T follicular helper cell (primary cell): ENCODE measurements at places on chromosomes 7 and 10.

- no peak for DNase-seq
These were observed 63.4 kb downstream of the CRPPA start for GRCh38 chr7:16357921-16358320.

GRCh38 chr7:84666651-84667050 lies 472.1 kb upstream of the SEMA3A start:
- DNase-seq, result no peak

DNA sequence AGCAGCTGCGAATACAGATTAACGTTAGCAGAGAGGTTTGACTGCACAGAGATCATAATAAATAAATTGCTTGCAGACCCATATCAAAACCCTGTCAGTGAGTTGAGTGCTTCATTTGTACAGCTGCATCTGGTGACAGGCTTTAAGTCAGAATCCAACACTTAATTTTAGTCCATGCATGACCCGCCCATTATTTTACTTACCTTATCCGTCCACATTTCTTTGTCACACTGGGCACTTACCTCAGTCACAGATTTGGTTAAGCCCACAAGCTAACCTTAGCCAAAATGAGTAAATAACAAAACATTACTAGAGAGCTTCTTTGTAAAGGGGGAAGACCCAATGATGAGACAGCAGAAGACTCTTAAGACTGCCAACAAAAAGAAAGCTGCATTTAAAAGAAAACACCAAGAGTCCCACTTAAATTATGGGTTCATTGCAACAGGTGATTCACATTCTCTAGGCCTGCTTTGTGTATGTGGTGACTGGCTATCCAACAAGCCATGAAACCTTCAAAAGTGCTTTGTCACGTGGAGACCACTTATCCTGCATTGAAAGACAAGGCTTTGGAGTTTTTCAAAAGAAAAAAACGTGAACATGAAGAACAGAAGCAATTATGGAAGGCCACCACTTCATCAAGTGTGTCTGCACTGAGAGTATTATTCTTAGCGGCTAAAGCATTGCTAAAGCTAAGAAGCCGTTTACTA lies 32.2 kb downstream of the PHTF2 start:
- DNase-seq, result no peak

GRCh38 chr10:60508037-60508436 lies 118.4 kb upstream of the ANK3 start:
- DNase-seq, result no peak

- peak; percentile 4 for DNase-seq
These were observed 459 bp downstream of the CYCS start for GRCh38 chr7:25124465-25125136.

DNA sequence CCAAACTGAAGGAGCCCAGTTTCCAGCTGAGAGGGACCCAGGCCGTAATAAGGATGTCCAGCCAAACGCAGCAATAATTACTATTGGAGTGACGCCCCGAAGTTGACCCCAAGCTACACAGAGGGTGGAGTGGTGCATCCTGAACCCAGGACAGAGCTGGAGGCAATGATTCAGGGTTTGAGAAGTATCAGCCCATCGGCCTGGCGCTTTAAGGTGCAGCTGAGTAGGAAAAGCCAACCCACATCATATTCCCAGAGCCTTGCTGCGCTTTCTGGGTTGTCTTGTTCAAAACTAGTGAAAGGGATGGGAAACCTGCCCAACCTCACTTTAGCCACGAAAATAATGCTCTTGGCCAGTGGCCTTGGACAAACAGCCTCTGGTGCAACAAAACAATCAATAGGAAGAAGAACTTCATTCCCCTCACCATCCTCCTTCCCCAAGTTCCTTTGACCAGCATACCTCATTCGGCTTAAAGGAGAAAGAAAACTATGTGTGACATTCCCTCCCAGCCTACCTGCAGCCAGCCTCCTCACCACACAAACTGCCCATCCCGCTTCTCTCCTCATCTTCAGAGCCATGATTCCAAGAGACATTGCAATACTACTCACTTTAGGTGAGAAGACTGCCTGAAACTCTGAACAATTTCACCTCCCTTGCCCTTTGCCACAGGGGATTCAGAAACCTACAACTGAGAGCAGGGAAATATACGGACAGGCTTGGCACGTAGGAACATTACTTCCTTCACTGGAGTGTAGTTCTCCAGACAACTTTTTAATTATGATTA lies 217.2 kb upstream of the MKLN1 start:
- no peak for DNase-seq

DNA sequence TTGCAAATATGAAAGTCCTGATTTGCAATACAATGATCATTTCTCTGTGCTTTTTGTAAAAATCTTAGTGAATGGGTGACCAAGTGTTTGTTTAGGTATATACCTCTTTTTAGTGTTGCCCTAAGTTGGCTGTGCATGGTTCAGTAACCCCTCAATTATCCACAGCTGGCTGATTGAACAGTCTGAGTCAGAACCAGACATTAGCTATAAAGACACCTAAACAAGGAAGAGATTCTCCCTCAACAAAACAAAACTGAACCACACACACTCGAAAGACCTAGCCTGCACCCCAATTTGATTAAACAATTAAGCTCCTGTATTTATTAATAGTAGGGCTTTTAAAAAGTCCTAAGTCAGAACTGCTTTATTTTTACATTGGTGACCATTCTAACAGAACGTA lies 2.8 kb downstream of the RSBN1L start:
- no peak for DNase-seq

DNA sequence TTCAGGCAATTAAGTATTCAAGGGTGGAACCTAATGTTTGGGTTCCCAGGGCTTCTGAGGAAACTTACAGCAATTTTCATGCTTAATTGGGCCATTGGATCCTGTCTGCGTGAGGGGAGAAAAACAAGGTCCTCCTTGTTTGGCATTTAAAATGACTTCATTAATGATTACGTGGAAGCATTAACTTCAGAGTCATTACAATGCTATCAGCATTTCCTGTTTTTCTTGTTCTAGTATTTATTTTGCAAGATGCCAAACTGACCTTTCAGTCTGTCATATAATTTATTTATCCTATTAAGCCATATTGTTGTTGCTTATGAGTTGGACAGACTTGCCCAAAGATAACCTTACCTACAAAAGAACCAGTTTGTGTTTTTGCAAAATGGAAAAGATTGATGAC lies 324.1 kb upstream of the LRRN3 start:
- DNase-seq, result no peak

DNA sequence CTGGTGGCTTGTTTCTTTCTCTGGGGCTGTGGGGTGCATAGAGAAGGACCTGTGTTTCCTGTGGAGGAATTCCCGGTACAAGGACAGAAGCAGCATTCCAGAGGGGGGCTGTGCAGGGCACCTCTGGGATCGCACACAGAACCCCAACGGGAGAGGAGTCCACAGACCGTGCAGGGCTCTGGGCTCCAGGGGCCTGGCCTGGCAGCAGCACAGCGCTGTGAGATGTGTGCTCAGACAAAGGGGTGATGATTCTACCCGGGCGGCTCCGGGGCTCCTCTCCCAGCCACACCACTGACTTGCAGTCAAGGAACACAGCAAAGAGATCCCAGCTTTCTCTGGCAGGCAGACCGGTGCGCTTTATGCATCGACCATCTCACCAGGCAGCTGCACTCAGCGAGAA lies 6.9 kb upstream of the SHH start:
- no peak for DNase-seq

DNA sequence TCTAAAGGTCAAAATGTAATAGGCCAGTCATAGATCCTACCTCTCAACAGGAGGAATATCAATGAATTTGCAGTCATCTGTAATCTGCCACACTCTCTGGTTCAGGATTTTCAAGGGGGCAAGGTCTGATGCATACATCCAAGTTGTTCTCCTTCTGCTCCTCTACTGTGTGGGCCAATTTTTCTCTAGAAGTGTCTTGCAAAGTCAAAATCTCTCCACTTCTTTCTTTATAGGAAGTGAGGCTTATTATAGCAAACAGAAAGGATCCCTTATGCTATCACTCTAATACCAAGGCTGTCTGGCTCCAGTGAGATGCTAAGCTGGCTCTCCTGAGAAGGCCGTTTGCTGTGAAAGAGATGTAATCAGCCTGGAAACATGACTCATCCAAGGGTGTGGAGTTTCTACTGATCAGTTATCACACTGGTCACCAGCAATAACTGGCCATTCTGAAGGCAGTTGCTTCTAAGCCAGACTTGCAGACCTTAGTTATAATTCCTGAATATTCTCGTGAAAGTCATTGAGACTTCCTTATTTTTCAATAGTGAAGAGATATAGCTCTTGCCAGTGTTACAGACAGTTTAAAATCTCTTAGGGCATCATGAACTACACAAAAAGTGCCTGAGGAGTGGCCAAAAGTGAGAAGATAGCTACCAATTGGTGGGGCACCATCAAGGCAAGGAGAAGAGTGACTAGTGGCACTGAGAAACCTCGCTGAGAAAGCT lies 43.2 kb upstream of the LRGUK start:
- DNase-seq, result no peak

GRCh38 chr10:13724484-13724883 lies 137.7 kb downstream of the PRPF18 start:
- DNase-seq, result no peak

- DNase-seq, result no peak
These were observed 82.9 kb downstream of the CDK14 start for GRCh38 chr7:90678986-90679385.

- DNase-seq, result peak; percentile 65
These were observed 1.6 kb upstream of the ORAI2 start for GRCh38 chr7:102431617-102432298.

- no peak for DNase-seq
These were observed 5.2 kb downstream of the GRIFIN start for GRCh38 chr7:2471022-2471329.

DNA sequence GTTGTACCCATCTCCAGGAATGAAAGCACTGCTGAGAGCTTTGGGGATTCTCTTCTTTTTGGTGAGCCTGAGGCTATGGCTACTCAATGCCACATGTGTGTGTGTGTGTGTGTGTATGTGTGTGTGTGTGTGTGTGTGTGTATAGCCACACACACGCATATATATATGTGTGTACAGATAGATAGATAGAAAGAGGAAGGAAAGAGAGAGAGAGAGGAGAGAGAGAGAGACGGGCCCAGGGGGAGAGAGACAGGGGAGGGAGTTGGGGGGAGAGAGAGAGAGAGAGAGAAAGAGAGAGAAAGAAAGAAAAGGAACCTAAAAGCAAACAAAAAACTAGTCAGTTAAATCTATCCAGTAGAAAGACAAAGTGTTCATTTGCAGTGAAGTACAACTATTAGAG lies 8.3 kb downstream of the SLC13A4 start:
- DNase-seq, result no peak

DNA sequence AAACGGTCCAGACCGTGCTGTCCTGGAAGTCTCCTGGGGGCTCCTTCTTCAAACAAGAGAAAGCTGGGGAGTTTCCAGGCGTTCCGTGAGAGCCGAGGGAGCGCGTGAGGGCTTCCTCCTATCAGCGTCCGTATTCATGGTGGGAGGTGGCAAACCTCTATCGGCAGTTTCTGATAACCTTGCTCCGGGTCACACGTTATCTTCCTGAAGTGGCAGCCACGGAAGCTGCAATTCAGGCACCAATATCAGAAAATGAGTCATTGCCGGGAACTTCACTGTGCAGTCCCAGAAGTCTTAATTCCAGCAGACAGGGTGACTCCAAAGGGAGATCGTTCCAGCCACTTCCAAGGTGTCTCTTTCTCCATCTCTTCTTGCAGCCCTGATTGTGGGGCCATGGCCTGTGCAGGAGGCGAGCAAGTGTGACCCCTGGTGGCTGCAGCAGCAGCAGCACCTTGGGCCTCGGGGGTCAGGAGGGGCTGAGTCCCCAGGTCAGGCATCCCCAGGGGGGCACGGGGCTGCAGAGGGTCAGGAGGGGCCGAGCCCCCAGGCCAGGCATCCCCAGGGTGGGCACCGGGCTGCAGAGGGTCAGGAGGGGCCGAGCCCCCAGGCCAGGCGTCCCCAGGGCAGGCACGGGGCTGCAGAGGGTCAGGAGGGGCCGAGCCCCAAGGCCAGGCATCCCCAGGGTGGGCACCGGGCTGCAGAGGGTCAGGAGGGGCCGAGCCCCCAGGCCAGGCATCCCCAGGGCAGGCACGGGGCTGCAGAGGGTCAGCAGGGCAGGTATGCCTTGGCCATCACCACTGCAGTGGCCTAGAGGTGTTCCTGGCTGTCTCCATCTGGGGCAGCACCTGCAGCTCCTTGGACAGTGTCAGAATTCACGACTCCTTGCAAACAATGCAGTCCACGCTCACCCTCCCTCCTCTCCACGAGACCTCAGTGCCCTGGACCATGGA lies 538.7 kb downstream of the DNAJB6 start:
- peak; percentile 26 for DNase-seq

GRCh38 chr7:69130396-69130795 lies 467.9 kb upstream of the AUTS2 start:
- no peak for DNase-seq

GRCh38 chr10:66564287-66564686 lies 361.5 kb upstream of the LRRTM3 start:
- no peak for DNase-seq

- DNase-seq, result no peak
These were observed 83.7 kb upstream of the GLCCI1 start for GRCh38 chr7:7884855-7885254.

- DNase-seq, result no peak
These were observed 83.1 kb upstream of the IGFBP3 start for GRCh38 chr7:46003896-46004875.

DNA sequence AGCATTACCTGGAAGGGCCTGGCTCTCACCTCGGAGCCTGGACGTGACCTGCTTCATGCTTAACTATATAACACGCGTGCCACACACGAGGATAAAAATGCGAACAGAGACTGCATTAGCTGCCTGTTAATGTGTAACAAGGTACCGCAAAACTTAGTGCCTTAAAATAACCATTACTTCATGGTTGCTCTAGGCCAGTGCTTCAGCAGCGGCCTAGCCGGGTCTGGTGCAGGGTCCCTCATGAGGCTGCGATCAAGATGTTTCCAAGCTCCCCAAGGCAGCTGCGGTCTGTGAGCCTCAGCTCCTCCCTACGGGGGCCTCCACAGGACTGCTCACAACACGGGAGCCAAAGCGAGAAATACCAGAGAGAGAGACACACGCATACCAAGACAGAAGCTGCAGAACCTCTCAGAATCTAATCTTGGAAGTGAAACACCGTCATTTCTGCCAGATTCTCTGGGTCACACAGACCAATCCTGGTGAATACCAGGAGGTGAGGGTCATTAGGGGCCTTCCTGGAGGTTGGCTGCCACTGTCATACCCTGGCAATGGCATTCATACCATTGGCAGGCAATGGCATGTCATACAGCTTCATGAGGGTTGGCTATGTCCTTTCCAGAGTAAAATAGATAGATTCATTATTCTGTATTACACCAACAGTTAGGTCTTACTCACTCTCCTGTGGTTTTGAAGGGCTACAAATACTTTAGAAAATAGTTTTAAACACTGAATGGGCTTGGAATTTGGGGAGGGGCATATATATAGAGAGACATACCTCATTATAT lies 94.5 kb downstream of the HIPK2 start:
- DNase-seq, result no peak
